NCI-H1048 (cell line): ENCODE measurements at places on chromosomes 7 and 10.
A peak's percentile ranks its signal among the peaks of the same experiment; 100 is the strongest.

GRCh38 chr10:42790835-42791234 lies 8.2 kb downstream of the BMS1 start:
- no peak for DNase-seq

DNA sequence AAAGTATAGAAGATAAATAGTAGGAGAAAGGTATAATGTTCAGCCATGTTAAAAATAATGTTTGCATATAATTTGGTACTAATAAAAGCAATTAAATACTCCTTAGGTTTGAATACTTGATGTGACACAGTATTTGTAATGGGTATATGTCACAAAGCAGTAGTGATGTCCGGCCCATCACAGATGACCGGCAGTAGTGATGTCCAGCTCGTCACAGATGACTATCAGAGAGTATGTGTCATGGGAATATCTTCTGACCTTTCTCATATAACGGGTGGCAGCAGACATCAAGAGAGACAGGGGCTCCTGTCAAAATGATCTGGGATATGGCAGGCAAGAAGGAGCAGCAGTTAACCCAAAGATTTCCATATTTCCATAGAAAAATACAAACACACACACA lies 477.4 kb upstream of the KLF6 start:
- no peak for DNase-seq

DNA sequence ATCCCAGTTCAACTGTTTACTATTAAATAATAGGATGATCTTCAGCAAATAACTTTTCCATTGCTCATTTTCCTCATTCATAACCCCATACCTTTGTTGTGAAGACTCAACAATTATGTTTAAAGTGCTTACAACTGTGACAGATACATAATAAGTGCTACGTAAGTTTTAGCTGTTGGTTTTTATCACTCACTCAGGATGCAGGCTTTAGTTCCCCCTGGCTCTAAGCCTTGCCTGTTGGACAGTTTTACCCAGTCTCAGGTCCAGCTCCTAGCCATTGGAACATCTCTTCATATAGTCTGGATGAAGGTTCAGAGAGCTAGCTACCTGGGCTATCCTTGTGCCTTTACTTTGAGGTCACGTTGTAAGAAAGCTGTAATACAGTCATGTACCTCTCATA lies 353.2 kb downstream of the CRPPA start:
- DNase-seq: no peak

DNA sequence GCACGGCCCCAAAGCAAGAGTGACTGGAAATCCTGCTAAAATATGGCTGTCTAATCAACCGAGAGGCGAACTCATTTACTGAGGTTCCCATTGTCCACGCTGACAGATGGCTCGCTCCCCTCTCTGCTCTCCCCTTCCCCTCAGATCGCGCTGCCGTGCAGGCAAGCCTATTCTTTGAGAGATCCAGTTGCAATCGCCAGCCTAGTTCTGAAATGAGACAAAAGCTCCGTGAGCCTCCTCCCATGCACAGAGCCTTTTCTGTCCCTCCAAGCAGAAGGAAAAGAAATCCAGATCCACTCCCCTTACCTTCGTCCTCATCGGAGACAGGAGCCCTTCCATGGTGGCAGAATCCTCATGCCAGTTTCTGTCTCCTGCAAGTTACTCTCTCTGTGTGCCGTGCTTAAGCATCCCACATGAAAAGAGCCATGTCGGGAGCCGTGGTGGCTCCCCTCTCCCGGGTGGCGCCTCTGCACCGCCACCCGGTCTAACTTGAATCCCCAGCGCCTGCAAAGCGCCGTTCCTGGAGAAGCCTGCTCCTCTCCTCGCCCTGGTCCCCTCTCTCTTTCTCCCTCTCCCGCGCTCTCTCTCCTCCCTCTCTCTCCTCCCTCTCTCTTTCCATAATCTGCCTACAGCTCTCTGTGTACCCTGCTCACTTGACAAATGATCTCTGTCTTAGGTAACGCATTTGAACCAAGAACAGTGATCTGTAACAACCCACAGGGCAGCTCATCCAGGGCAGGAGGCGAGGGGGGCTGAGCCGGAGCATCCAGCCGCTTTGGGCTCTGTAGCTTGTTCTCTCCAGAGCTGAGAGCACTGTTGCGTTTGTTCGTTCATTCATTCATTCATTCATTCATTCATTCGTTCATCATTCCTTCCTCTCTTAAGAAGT lies 156.8 kb downstream of the FRMD4A start:
- no peak for DNase-seq

DNA sequence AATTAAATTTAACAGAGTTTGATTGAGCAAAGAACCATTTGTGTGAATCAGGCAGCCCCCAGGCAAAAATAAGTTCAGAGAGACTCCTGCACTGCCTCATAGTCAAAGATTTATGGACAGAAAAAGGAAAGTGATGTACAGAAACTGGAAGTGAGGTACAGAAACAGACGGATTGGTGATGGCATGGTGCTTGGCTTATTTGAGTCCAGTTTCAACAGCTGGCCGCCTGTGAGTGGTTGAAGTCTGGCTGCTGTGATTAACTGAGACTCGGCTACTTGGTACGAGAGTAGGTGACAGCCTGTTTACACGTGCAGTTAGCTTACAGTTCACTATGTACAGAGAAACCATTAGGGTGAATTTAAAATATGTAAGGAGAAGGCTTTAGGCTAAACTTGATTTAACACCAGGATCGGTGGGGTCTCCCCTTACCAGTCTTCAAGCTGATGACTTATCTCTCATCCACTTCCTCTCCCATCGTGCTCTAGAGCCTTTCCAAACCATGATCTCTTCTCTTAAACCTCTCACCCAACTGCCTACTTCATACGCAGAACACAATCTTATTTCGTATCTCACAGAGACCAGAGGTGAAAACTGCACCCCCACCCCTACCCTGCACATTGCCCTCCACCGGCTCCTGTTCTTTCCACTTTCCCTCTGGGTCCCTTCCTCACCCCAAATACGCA lies 5.0 kb upstream of the MSMB start:
- no peak for DNase-seq

- no peak for DNase-seq
Measured at GRCh38 chr10:72297281-72297804, 23.6 kb downstream of the DDIT4 start.

DNA sequence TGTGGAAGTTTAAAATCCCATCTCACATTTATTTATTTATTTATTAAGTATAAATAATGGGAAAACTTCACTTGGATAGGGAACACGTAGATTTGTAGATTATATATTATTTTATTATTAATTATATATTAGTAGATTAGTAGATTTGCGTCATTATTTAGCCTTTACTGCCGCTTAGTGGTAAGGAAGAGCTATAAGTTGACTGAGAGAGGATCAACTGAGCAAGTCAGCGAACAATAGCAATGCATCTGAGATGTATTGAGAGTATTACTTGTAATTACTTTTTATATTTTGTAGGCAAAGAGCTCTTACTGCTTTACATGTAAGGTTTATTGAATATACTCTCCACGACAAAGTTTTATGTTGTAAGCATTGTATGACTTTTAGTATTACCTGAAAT lies 244.5 kb upstream of the ANKRD30A start:
- DNase-seq: no peak

GRCh38 chr10:9766762-9767161 lies 1250.9 kb upstream of the CELF2 start:
- no peak for DNase-seq

DNA sequence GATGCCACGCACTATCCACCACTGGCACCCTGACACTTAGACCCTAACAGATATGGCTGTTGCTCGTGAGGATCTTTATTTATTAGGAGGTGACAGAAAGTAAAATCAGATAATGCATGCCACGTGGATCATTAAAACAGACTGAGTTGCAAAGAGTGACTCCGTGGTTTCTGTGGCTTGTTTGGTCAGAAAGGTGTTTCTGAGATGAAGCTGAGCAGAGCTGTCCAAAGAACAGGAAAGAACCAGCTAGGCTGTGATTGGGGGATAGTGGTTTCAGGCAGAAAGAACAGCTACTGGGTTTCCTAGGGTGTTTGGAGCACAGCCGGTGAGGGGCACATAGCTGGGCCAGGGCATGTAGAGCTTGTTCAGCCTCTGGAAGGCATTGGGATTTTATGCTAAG lies 34.4 kb downstream of the CSGALNACT2 start:
- no peak for DNase-seq

GRCh38 chr7:82609746-82610145 lies 166.2 kb upstream of the CACNA2D1 start:
- DNase-seq: no peak

- DNase-seq: no peak
Measured at GRCh38 chr7:74003621-74004020, 24.4 kb upstream of the ELN start.

- no peak for DNase-seq
Measured at GRCh38 chr7:115293628-115294240, 371.8 kb downstream of the MDFIC start.

GRCh38 chr10:60237977-60238758 lies 151.5 kb downstream of the ANK3 start:
- no peak for DNase-seq

- no peak for DNase-seq
Measured at GRCh38 chr7:118855290-118855689, 630.8 kb downstream of the ANKRD7 start.

DNA sequence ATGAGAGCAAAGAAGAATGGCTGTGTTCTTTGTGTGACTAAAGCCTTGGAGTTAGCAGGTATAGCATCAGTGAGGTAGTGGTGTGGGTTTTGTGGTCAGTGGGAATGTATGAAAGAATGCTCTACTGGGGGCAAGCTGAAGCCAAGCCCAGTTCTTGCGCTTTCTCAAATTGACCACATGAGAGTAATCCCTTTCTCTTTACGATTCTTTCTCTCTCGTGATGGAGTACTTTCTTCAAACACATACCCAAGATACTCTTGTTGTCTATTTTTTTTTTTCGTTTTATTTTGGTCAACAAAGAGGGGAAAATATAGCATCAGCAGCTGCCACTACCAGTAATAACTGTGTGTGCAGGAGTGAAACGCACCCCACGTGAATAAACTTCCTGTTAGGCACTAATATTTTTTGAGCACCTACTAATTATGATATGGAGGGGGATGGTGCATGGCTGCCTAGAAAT lies 8.4 kb upstream of the PANK1 start:
- DNase-seq: no peak

DNA sequence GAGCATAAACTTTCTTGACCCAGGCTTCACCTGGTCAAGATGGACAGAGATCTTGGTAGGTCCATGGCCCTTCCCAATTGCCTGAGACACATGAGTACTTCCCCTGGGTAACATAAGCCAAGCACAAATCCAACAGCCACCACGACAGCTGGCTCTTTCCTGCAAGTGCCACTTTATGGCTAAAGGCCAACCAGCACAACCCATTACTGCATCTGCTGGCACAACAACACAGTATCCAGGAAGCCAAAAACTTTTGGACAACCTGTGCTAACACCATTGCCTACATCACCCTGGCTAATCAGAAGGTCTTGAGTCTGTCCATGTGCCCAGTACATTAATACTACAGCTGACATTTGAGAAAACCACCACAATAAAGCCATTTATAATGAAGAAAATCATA lies 548.0 kb upstream of the SEMA3D start:
- no peak for DNase-seq

- no peak for DNase-seq
Measured at GRCh38 chr10:24958091-24958720, 5.8 kb upstream of the PRTFDC1 start.

- no peak for DNase-seq
Measured at GRCh38 chr10:33942508-33942907, 608.0 kb upstream of the NRP1 start.

DNA sequence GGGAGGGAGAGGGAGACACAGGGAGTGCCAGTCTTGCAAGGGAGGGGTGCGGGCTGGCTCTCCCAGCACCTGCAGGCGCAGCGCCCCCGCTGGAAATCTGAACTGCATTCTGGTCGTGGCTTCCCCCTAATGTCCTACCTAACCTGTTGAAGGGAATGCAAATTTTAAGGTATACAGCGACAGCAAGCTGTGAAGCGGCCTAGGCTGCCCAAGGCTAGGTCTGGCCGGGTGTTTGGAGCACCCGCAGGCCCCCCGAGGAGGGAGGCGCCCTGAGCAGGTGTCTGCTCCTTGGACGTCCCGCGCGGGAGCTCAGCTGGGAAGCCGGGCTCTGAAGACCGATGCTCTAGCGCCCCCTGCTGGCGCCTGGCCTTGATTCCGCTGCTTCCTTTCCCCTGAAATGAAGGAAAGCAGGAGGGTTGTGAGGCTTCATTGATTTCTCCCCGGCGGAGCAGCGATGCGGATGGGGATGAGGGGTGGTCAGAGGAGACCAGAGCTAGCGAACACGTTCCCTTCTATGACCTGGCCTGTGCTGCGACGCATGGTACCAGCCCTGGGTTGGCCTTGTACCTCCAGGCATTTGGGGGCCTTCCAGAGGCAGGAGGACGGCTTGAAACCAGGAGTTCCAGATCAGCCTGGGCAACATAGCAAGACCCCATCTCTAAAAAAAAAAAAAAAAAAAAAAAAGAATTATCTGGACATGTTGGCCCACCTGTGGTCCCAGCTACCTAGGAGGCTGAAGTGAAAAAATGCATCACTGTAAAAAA lies 601.3 kb downstream of the GALNT17 start:
- peak; percentile 27 for DNase-seq

DNA sequence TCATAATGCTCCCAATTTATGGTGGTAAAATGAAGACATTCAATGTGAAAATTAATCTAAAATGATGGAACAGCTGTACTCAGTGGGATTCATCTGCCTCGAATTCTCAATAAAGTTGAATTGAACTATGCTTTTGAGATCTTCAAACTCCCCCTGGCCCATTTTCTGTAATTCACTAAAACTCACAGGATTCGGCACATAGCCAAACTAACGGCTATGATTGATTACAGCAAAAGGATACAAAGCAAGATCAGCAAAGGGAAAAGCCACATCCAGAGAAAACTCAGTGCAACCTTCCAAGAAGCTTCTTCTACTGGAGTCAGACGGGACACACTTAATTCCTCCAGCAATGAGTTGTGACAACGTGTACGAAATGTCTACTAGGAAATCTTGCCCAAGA lies 307.5 kb downstream of the CNTNAP2 start:
- no peak for DNase-seq

DNA sequence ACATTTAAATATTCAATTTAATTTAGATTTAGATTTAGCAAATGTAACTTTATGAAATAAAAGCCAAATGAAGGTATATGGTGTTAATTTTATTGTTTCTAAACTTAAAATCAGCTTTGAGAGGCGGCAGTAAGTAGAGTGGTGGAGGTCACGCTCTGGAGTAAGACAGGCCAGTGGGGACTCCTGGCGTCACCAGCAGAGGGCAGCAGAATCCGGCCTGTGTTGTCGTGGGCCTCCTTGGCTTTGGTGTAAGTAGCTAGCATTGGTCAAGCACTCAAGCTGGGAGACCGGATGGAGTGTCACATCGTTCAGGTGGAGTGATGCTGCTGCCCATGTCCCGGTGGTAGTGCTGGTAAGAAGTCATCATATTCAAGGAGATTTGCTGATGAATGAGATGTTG lies 98.7 kb upstream of the DNAJB6 start:
- DNase-seq: no peak

GRCh38 chr7:133054162-133054840 lies 27.6 kb downstream of the CHCHD3 start:
- DNase-seq: no peak
